LHCN-M2 (cell line): ENCODE measurements at places on chromosomes 13 and 19. TPM values are rescaled to one million over a fixed set of nuclear protein-coding genes. Genes with fewer than 3 reads are reported as not detected.

Gene GARRE1
- 6.8 and 7.7 TPM in 2 replicates for total RNA-seq

Gene MAMSTR
- total RNA-seq: 2.4 and 3.5 TPM in 2 replicates

Gene GFY
- total RNA-seq: not detected in 2 replicates

Gene DOHH
- 25.0 and 26.2 TPM in 2 replicates for total RNA-seq

Gene EBI3
- total RNA-seq: 0.11 TPM in 1 of 2 replicates, not detected in the other

Gene CEACAM1
- total RNA-seq: not detected in 2 replicates

Gene CELF5
- not detected in 2 replicates for total RNA-seq

Gene RFPL4AL1
- total RNA-seq: not detected in 2 replicates

Gene SULT2A1
- not detected in 2 replicates for total RNA-seq

Gene LGALS4
- total RNA-seq: not detected in 2 replicates

Gene IZUMO2
- total RNA-seq: not detected in 2 replicates

Gene STOML3
- total RNA-seq: not detected in 2 replicates

Gene RFPL4A
- not detected in 2 replicates for total RNA-seq

Gene APOE
- 25.3 and 84.6 TPM in 2 replicates for total RNA-seq

Gene COL5A3
- 0.58 and 0.80 TPM in 2 replicates for total RNA-seq

Gene GAPDHS
- not detected in 2 replicates for total RNA-seq

Gene GPR4
- total RNA-seq: not detected in 2 replicates

Gene AXL
- 254 and 297 TPM in 2 replicates for total RNA-seq

Gene PRODH2
- not detected in 2 replicates for total RNA-seq

Gene SGTA
- total RNA-seq: 91.8 and 92.7 TPM in 2 replicates

Gene SLC6A16
- total RNA-seq: 0.11 TPM in 1 of 2 replicates, not detected in the other
